ENCODE measurements at places on chromosomes 5 and 9.

DNA sequence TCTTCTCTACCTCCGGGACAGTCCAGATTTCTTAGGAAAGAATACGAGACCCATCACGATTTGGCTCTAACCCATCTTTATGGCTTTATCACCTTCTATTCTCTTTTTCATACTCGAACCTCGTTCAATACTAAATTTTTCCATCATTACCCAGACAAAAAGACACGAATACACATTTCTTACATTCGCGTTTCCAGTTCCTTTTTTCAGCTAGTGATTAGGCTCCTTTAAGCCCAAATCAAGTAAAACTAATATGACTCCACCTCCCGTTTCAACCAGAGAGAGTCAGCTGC is 506 bp downstream of the ZBTB6 start:
- DNase-seq = no peak

GRCh38 chr9:105039175-105039799 is 111.3 kb upstream of the ABCA1 start:
- no peak for DNase-seq

DNA sequence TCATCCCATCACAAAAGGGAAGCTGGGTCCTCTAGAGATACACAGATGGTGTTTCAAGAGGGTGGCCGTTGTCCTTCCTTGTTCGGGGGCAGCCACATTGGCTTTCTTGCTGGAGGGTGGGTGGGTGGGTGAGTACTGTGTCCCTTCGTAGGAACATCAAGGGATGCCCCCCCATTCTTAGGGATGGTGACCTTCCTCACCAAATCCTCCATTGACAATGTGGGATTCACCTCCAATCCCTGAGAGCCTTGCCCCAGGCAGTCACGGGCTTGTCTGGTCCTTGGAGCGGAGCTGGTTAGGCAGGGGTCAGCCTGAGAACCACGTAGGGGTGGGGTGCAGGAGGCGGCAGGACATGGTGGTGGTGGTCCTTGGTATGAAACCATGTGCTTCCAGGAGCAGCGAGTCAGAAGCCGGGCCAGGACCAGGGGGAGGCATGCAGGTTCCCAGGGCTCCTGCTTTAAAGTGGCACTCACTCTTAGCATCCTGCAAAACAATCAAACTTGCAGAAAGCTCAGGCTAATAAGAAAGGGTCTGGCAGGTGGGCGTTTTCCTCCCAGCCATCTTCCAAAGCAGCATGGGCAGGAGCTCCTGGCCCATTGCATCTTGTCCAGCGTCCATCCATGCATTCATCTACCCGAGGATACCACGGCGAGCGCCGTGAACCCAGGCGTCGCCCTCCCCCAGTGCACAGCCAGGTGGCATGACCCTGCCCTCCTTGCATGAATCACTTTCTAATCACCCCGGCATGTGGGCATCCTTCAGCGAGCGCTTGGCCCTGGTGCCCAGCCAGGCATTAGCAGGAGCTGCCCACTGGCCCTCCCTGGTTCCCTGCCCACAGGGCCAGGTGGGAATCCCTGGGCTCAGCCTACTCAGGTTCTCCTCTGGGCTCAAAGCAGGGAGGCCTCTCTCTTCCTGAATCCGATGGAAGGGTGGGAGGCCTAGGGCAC is 76.4 kb downstream of the NTNG2 start:
- no peak for DNase-seq

DNA sequence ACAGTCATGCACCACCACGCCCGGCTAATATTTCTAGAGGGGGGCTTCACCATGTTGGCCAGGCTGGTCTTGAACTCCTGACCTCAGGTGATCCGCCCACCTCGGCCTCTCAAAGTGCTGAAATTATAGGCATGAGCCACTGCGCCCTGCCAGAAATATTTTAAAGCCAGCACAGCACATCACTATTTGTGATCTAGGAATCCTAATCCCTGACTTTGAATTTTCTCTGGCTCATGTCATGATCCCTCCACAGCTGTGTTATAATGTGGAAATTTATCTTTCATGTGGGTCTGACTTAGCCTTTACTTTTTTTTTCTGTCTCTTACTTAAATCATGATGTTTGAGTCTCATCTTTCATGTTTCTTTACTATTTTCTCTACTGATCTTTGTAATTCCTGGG is 18.7 kb upstream of the ITGA1 start:
- no peak for DNase-seq

GRCh38 chr5:146368137-146368536 is 29.5 kb downstream of the POU4F3 start:
- DNase-seq = no peak

DNA sequence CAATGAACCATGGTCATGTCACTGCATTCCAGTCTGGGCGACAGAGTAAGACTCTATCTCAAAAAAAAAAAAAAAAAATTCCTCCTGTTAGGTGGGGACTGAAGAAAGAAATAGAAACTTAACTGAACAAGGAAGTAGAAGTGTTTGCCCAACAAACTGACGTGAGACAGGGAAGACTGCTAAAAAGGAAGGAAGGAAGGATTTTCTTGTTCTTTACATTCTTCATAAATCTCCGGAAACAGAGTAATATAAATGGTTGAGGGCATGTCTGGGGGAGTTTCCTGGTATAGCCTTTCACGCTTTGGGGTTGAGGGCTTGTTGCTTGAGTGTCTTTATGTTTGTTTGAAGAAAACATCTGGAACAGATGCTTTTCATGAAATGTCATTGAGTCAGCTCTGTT is 3.1 kb downstream of the TOR1B start:
- DNase-seq = no peak

GRCh38 chr5:14976486-14976885 is 104.9 kb upstream of the ANKH start:
- no peak for DNase-seq

GRCh38 chr5:66666778-66667177 is 70.6 kb downstream of the MAST4 start:
- no peak for DNase-seq

DNA sequence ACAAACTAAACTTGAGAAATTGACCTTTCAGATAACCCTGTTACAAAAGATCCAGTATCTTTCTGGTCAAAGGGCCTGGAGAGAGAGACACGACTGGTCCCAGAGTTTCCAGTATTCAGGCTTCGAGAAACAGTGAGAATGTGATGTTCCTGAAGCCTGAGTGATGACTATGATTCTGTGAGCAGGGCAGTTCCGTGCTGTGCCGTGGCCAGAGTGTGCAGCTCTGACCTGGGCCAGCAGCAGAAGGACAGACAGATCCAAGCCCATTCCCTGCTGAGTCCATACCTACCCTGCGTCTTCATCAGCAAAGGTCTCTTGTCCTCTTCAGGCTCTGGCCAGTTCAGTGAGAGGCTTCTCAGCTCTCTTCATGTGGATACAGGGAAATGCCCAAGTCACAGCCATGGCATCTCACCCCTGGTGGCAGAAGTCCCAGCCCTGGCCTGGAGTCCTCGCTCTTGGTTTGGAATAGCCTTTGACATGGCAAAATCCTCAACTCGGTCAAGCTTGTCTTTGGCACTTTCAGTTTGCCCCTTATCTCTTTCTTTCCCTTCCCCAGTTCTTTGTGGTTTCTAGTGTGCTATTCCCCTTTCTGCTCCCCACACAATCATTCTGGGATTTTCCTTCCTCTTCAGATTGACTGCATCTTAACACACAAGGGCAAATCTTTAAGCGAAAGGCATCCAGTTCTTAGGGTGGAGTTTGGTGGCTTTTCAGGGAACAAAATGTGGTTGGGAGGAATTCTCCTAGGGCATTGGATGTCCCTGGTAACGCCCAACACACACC is 107.7 kb downstream of the LIFR start:
- no peak for DNase-seq

GRCh38 chr9:114574438-114574837 is 13.1 kb upstream of the ATP6V1G1 start:
- DNase-seq = no peak

- DNase-seq = no peak
Measured at GRCh38 chr9:133088146-133088750, 26.5 kb downstream of the CEL start.

DNA sequence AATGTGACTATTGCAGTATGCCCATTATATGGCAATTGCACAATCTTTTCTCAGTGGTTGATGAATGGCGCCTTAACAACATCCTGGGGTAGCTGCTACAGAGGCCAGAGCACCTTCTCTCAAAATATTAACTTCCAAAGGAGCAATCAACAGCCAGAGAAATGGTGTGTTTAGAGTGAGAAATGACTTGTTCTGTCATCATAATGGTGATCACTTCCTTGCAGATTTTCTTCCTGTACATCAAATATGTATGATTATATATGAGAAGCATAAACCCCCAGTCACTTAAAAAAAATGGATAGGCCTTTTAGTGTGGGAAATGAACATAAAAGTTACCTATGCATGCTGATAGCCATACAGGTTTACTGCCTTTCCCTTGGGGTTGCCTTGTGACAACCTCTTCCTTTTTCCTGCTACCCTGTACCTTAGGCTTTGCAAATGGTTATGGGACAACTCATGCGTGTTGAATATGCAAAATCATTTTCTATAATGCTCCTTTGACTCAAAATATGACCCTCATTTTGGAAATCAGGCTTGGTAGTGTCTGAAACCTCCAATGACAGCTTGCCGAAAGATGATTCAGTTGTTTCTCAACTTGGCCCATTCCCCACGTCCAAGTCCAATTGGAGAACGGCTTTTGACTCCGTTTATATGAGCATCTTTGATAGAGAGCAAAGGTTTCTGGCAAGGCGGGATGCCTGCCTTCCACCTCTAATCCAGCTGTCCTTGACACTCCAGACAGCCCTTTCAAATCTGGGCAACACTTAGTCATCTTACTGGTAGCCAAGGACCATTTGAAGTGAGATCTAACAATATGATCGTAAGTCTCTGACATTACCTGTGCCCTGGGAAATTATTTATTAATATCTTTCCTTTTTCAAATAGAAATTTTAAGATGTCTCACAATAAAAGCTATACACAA is 69.3 kb downstream of the SLC1A1 start:
- no peak for DNase-seq

DNA sequence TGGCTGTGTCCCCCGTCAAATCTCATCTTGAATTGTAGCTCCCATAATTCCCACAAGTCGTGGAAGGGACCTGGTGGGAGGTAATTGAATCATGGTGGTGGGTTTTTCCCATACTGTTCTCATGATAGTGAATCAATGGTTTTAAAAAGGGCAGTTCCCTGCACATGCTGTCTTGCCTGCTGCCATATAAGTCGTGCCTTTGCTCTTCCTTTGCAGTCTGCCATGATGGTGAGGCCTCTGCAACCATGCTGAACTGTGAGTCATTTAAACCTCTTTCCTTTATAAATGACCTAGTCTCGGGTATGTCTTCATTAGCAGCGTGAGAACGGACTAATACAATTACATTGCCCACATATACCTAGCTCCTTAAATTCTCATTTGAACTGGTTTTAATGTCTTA is 353.0 kb upstream of the KLF4 start:
- no peak for DNase-seq

- no peak for DNase-seq
Measured at GRCh38 chr5:5348135-5348534, 74.3 kb upstream of the ICE1 start.

DNA sequence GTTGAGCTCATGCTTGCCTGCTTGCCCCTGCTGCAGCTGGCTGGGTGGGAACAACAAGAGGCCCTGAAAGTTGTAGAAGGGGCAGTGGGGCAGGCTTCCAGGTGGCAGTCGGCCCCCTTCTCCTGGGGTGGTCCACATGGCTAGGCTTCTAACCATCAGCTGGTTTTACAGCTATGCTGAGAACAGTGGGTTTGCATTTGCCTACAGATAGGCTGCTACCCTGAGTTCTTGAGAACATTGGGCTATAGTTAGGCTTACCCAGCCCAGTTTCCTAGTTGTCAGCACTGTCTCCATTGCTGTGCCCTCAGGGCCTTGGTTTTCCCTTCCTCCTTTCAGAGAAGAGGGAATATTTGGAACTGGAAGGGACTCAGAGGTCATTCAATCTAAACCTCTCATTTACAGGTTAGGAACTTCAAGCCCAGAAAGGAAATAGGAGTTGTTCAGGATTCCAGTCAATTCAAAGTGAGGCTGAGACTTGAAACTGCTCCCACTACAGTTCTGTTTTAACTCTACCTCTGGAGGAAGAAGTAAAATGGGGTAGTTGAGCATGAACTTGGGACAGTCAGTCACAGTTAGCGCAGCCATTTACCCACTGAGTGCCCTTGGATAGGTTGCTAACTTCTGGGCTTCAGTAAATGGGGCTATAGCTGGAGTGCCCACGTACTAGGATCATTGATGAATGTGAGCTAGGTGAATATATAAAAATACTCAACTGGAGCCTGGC is 11.5 kb downstream of the LARP1 start:
- DNase-seq = no peak

GRCh38 chr9:121860213-121860612 is 208.8 kb downstream of the DAB2IP start:
- DNase-seq = no peak

DNA sequence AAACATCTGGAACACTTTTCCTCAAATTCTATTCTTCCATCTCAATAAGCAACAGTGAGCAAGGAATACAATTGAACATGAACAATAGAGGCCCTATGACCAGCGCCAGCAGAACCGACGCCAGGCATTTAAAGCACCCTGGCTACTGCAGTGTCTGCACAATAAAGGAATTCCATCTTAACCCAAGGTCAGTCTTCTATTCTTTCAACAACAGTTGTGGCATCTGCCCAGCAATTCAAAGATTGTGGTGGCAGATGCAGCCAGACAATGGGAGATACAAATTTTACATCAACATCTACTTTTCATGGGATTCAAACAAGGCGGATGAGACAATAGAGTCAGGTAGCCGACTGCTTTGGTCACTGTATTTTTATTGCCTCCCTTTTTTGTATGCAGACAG is 65.9 kb downstream of the ELL2 start:
- DNase-seq = no peak
